ENCODE measurements at places on chromosomes 2 and 18.

DNA sequence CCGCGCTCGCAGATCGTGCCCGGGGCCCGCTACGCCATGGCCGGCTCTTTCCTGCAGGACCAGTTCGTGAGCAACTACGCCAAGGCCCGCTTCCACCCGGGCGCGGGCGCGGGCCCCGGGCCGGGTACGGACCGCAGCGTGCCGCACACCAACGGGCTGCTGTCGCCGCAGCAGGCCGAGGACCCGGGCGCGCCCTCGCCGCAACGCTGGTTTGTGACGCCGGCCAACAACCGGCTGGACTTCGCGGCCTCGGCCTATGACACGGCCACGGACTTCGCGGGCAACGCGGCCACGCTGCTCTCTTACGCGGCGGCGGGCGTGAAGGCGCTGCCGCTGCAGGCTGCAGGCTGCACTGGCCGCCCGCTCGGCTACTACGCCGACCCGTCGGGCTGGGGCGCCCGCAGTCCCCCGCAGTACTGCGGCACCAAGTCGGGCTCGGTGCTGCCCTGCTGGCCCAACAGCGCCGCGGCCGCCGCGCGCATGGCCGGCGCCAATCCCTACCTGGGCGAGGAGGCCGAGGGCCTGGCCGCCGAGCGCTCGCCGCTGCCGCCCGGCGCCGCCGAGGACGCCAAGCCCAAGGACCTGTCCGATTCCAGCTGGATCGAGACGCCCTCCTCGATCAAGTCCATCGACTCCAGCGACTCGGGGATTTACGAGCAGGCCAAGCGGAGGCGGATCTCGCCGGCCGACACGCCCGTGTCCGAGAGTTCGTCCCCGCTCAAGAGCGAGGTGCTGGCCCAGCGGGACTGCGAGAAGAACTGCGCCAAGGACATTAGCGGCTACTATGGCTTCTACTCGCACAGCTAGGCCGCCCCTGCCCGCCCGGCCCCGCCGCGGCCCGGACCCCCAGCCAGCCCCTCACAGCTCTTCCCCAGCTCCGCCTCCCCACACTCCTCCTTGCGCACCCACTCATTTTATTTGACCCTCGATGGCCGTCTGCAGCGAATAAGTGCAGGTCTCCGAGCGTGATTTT, 7.6 kb downstream of the TBR1 start:
- no peak for DNase-seq

DNA sequence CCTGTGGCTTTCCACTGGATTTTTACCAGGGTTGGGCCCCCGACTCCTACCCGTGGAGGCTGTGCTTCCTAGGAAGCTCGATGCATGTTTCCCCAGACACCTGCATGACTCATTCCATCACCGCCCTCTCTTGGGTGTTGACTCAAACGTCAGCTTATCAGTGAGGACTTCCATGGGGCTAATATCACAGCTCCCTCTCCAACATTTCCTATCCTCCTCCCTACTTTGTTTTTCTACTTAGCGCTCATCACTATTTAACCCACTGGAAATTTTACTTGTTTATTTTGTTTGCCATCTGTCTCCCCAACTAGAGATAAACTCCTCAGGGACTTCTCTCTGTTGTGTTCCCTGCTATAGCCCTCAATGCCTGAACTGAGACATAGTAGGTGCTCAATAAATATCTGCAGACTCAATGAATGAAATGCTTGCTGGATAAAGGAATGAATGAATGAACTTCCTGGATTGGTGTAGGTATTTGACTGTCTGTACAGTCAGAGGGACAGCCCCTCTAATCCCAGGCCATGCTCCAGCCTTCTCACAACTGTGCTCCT, 89.7 kb upstream of the MSH2 start:
- DNase-seq, result no peak

GRCh38 chr2:237269138-237269875, 144.7 kb downstream of the COL6A3 start:
- no peak for DNase-seq

DNA sequence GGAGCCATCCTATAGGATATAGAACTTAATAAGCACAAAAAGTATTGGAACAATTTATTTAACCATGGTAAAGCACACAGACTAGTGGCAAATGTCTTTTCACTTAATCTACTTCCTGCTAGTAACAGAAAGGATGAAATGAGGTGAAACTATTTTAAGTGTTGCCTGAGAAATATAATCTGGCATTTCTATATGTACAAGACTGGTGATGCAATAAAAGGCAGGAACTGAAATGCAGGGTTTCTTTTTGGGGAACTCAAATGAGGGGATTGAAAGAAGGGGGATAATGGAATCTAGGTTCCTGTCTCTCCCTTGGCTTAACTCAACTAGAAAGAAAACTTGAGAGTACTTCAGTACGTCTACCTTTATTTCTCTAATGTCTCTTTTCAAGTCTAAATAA, 122.3 kb downstream of the MEMO1 start:
- no peak for DNase-seq

DNA sequence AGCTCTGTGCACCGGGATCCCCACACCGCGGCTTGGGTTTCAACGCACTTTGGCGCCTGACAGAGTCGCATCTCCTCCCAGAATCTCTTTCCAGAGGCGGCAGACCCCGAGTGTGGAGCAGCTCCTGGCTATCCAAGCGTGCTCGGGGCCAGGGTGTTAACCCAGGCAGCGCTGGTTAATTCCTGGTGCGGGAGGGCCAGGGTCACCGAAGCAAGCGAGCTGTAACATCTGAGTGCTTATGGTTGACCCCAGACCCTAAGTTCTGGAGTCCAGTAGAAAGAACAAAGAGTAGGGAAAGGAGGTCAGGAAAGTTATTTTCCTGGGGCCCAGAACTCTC, 566 bp upstream of the OSR1 start:
- DNase-seq, result no peak

- no peak for DNase-seq
Observed at GRCh38 chr2:226461981-226462380, 337.6 kb downstream of the IRS1 start.

DNA sequence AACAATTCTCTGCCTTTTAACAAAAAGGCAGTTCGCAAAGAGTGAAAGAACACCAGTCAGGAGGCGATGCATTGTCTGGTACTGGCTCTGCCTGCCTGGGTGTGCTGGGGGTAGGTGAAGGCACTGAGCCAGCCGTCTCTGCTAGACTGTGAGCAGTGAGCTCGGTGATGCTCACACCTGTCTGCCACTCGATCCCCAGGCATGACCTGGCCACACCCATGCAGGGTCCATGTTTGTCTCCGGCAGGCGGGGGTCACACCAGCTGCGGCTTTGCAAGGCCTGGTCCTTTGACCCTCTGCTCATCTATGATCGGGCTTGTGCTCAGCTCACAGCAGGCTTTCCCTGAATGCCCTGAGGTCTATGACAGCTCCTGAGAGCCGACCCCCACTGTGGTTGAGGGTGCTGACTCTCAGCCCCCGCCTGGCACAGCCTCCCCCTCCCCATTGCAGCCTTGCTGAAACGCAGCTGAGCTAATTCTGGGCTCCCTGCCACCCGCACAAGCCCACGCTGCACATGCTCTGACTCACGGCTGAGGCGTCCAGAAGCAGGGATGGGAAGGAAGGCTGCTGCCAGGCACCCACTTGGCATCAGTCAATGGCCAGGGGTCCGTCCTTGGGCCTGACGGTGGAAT, 23.7 kb downstream of the CRACDL start:
- DNase-seq, result peak; percentile 49

GRCh38 chr2:136116813-136117390, 1.0 kb downstream of the CXCR4 start:
- DNase-seq, result no peak

DNA sequence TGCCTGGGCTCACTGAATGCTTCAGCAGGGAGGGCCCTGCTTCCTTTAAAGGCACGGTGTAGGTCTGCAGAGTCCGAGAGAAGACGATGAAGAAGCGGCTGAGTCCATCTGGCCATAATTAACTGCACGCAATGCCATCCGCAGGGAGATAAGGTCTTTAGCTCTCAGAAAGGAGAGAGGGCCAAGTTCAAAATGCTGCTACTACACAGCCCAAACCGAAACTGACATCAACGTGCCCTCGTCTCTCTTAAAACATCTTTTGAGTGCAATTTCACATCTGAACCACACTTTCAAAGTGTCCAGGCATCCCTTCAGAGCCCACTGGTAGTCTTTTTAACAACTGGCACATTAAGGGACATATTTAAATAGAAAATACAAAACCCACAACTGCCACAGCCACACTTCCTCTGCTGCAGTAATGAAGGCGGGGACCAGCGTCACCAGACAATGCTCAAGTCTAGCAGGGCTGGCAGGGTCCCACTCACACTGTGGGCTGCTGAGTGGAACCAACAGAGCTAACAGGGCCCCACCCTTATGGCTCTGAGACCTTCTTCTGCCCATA, 35.8 kb downstream of the ST3GAL5 start:
- no peak for DNase-seq

DNA sequence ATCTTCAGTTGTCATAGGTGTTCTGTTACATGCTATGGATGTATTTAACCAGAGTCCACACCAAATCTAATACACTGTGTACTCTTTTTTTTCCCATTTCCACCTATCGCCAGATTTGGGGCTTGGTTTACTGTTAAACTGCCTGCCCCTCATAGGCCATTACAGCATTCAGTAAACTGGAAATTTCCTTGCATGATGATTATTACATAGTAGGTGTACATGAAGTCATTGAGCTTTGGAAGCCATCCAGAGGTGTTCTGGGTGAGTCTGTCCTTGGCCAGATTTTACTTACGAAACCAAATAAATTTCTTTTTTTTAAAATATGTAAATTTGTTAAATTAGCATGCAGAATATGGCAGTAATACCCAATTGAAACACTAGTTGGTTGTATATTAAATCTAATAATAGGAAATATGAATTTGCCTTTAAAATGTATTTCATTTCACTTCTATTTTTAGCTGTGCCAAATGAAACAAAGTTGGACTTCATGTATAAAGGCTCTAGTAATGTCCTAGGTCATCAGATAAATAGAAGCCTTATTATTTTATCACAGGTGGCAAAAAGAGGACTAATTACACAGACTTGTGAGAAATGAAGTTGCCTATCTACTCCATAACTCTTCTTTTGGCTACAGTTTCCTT, 60.7 kb downstream of the COMMD1 start:
- no peak for DNase-seq

- DNase-seq, result no peak
Observed at GRCh38 chr2:178807227-178808008, at the start of gene TTN. TSS of gene TTN (minus strand) at chr2:178807423. CDS start at chr2:178804642, 2,781 bp downstream.

DNA sequence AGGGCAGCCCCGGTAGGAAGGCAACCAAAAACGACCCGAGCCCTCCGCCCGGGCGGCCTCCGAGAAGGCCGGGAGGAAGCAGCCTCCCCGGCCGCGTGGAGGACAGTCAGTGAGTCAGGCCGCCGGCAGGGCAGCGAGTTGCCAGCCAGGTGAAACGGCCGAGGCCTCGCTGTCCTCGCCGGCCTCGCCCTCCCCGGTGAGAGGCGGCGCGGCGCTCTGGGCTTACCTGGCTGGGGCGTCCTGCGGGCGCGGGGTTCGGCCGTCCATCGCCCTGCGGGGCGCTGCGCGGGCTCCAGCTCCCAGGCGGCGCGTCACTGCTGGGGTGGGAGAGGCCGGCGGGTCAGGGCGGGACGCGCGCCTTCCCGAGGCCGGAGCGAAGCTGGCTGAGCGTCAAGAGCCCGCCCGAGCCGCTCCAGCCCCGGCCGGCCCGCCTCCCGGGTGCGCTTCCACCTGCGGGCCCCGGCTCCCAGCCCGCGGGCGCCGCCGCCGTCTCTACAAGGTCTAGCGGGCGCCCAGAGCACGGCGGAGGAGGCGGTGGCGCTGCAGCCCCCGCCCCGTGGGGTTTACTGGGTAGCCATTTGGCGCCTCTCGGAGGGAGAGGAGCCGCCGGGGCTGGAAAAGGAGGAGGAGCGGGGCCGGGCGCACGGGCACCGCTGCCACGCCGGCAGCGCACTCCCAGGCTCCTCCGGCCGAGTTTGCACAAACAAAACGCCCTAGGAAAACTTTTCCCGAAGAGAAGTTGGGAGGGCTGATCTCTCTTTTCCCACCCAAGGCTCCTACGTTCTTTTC, 499 bp downstream of the COBLL1 start:
- no peak for DNase-seq

DNA sequence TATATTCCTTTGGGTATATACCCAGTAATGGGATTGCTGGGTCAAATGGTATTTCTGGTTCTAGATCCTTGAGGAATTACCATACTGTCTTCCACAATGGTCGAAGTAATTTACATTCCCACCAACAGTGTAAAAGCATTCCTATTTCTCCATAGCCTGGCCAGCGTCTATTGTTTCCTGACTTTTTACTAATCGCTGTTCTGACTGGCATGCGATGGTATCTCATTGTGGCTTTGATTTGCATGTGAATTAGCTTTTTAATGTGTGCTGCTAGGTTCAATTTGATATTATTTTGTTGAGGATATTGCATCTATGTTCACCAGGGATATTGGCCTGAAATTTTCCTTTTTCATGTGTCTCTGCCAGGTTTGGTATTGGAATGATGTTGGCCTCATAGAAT, 67.4 kb upstream of the VRK2 start:
- DNase-seq, result no peak

GRCh38 chr18:27428716-27429475, 243.8 kb upstream of the CHST9 start:
- no peak for DNase-seq

GRCh38 chr18:46055838-46056230, 16.2 kb downstream of the PSTPIP2 start:
- no peak for DNase-seq
